HCEC 1CT (cell line): ENCODE measurements at places on chromosomes 7 and 10.

DNA sequence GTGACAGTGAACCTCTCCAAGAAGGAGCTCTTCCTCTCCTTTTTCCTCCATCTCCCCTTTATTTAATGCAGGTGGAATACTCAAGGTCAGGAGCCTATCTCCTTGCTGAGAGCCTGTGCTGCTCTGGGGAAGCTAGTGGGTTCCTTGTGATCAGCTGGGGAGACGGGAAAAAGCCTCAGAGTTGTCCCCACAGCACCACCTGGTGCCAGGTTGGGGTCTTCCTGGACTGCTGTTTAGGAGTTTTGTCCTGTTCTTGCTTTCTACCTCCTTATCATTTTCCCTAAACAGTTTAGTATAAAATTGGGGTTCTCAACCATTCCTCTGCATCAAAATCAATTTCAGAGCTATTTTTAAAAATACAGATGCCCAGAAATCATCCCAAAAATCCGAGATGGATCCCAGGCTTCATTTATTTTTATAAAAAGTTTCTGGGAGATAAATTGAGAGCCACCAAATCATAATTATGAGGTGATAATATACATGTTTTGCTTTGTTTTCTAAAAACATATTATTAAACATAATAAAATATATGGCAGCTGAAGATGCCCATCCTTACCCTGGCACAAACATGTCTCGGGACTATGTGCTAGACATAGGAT is 44.3 kb downstream of the MACC1 start:
- peak; percentile 74 for DNase-seq

DNA sequence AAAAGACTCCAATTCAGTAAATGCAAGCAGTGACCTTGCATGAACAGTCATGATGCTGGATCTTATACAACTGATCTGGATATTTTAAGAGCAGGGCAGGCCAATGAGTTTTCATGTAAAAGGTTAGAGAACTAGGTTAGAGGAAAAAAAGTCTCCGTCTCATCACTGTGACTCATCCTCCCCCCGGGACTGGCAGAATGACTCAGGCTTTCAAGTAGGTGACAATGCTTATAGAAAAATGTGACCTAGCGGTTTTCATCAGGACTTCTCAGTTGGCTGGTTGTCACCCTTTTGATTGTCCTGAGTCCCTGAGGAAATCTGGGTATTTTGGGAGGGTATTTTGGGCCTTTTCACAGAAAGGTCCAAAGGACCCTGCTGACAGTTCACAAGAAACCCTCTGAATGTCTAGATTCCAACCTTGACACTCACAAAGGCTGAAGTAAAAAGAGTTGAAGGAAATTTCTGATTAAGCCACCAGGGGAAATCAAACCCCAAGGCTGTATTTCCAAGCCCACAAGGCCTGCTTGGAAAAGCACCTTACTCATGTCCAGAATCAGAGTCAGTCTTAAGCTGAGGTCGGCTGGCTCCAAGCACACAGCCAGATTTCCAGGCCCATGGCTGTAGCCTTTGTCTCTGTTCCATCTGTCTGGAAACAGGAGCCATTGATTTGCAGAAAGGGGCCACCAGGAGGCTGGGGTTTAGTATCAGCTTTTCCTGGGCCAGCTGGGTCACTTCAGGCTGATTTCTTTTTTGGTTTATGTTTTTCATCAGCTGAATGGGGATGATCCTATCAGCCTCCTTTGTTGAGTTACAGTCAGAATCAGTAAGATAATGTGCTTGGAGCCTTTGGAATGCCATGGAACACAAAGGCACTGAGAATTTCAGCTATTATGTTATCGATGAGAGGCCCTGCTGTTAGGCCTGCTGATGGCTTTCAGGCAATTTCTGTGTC is 226.4 kb upstream of the HABP2 start:
- DNase-seq, result peak; percentile 78

DNA sequence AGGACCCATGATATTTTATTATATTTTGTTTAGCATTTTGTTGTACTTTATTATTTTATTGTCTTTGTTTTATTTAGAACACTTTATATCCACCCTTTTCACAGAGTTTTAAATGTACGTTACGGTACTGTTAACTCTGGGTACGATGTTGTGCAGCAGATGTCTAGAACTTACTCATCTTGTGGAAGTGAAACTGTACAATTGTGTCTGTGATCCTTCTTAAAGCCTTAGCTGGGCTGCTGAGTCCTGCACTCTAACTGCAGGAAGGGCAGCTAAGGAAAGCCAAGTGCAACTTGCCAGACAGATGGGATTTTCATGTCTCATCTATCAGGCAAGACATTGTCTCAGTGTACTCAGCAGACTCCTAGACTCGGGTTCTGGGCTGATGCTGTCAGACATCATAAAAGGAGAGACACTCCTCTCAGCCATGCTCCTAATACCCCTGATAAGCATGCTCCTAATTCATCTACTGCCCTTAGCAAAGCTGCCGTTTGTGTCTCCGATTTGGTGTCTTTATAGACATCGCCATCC is 14.6 kb upstream of the INSYN2A start:
- DNase-seq, result no peak

DNA sequence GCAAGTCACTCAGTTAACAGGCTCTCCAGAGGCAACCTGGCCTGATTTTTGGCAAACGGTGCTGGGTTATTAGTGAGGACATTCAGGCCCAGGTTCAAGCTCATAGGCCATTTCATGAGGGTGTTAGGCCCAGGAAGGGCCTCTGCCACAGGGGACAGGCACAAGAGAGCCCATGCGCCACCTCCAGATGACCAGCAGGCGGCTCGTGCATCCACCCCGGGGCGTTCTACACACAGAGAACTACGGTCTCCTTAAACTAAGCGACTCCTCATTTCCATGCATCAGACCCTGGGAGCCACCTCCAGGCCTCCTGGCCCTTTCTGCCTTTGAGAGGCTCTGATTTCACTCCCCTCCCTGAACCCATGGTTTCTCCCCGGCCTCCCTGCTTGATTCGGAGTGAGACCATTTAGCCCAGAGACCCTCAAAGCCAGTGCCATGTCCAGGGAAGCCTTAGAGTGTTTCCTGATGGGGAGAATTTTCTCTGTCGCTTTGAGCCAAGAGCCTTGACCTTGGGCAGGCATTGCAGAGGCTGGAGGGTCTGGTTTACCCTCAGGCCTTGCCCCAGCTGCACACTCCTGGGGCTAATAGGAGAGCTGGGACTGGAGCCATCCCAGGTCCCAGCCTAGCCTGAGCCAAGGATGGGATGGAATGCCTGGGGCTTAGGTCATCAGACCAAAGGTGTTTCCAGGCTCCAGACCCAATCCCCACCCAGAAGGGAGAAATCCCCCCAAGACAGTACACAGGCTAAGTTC is 188.0 kb downstream of the GRID1 start:
- DNase-seq, result no peak

- DNase-seq, result no peak
Observed at GRCh38 chr7:112421666-112422486, 28.4 kb upstream of the IFRD1 start.

DNA sequence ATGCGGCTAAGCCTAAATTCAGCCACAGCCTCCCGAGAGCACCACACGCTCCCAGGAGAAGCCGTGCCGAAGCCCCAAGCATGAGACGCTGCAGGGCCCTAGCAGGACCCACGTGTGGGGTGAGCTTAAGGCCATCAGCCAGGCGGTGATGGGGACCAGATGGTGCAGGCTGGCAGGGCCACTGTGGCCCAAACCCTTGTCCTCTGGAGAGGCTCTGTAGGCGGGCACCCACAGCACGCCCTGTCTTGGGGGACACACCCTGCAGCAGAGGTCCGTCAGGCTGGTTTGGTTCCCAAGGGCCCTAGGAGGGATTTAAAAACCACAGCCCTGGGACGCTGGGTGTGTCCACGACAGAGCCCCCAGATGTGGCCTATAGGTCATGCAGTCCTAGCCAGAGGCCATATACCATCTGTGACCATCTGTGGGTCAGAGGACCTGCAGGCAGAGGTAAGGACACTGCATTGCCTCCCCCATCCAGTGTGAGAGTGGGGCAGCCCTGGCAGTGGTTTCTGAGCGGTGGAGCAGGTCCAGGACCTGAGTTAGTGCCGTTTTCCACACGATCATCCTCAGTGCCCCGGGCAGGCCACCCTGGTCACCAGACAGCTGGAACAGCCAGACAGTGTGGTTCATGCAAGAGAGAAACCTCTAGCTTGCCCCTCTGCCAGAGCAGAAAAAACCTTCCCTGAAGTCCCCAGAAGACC is 39.6 kb upstream of the INPP5A start:
- no peak for DNase-seq

- DNase-seq, result no peak
Observed at GRCh38 chr10:124011464-124011863, 81.9 kb downstream of the CHST15 start.

- DNase-seq, result no peak
Observed at GRCh38 chr10:62284221-62284620, 15.6 kb upstream of the RTKN2 start.

GRCh38 chr10:70247360-70247759 is 14.1 kb upstream of the PPA1 start:
- no peak for DNase-seq

GRCh38 chr7:2937701-2938513 is 93.8 kb upstream of the GNA12 start:
- DNase-seq, result no peak

GRCh38 chr10:126803394-126803793 is 101.8 kb upstream of the DOCK1 start:
- DNase-seq, result no peak

DNA sequence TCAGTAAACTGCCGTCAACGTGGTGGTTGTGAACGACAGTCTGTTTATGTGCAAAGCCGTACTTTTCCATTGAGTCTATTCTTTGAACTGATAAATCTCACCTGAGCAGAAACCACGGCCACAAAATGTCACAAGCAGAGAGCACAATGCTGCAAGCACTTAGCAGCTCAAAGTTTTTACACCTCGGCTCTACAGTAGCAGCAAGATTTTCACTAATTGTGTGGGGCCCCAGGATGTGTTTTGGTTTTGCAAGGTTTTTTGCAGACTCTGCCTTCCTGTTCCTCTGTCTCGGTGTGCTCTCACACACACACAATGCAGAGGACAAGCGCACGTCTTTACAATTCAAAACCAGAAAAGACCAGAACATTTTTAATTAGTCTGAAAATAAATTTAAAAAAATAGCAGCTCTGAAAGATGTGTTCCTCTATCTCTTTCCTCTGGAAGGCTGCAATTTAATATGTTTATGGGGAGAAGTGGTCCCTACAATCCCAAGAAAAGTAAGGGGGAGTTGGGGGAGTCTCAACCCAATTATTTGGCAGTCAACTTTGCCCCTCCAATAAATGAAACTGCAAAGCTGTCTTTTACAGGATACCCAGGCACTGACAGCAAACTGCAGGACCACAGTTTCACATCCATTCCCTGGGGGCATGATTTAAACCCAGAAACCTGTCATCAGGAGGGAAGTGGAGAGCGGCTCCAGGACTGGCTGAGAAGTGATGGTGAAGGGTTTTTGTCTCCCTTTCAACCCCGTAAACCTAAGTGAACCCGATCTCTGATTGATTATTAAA is 73.8 kb upstream of the SFMBT2 start:
- DNase-seq, result no peak

DNA sequence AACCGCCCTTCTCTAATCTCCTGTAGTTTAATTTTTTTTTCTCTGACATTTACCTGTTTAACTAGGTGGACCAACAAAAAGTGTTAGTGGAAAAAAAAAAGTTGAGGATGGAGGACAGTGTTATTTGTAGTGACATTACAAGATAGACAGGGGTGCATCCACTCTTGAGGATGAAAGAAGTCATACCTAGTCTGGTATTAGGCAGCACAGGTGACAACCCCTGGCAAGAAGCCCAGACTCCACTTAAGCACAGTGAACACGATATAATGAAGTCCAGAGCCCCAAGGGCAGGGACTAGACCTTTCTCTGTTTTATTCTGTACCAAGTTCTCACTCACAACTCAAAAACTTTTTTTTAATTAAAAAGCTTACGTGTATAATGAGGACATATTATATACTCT is 268.4 kb downstream of the GPR37 start:
- no peak for DNase-seq

DNA sequence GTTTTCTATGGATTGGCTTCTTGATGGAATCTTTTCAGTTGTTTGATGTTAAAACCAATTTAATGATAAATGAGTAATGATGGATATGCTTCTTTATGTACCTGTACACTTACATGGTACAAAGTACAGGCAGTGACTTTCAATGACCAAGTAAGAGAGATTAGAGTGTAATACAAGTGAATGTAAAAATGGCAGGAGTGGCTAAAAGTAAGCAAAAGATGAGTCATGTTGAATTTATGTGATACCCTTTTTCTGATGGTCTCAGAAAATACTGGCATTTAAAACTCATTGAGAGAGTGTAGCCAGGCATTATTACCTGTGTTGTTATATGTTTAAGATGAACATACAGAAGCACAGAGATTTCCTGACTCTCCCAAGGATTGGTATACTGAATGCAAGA is 97.1 kb downstream of the GPR85 start:
- peak; percentile 15 for DNase-seq

DNA sequence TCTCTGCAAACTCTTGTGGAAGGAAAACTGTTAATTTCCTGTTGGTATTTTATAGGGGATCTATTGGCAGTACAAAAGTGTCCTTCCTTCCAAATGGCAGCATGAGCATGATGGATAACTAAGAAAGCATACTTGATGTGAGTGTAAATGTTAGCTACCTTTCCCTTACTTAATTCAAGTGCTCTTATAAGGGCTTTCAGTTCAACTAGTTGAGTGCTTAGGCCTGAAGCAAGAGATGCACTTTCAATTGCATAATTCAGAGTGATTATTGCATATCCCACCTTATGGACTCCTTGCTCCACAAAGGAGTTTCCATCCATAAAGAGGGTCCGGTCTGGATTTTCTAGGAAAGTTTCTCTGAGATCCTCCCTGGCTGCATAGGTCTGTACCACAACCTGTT is 56.3 kb upstream of the CYP2C8 start:
- no peak for DNase-seq

DNA sequence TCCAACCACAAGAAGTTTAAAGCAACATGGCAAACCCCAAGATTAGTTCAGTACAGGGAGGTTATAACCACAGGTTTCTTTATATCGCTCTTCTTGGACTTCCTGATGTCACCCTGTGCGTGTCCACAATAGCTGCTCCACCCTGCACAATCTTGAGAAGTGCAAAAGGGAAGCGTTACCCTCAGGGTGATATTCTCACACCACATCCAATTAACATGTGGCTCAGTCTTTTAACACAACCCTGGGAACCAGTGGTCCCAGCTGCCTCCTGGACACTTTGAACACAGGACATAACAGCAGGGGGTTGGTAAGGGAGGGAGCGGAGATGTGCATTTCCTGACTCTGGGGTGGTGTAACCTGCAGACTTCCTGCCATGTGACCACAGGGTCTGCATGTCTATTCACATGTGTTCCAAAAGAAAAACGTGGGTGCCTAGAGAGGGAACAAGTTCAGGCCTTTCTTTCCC is 64.6 kb downstream of the GSAP start:
- no peak for DNase-seq

DNA sequence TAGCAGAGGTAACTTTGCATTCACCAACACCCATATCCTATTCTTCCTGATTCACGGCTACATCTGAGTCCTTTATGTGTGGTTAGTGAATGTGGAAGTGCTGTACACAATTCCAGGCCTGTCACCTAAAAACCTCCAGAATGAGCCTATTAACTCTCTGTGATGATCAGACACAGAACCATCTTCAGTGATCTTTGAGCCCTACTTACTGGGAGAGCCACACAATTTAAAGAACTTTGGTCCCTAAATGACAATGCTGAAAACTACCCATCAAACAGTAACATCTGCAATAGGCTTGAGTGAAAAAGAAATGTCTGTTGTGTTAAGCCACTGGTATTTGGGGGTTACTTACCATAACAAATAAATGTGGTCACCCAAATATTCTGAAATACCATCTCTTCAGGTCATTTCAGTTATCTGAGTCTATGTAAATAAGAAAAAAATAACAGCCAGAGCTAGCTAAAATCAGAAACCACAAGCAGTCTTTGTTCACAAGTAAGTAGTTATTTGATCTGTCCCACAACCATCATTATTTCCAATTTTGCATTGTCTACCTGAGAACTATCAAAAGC is 145.7 kb downstream of the HGF start:
- no peak for DNase-seq

- DNase-seq, result no peak
Observed at GRCh38 chr10:106043863-106044262, 1120.6 kb downstream of the SORCS1 start.
